ENCODE measurements at places on chromosomes 12 and 14. TPM values are rescaled to one million over a fixed set of nuclear protein-coding genes. Genes with fewer than 3 reads are reported as not detected.

Gene PTPRB
- 0.66 TPM for total RNA-seq

Gene LMNTD1
- total RNA-seq, result not detected

Gene OASL
- 1.2 TPM for total RNA-seq

Gene BRAP
- 19.0 TPM for total RNA-seq

Gene FAM234B
- 6.7 TPM for total RNA-seq

Gene SPIC
- not detected for total RNA-seq

Gene NEK9
- 91.7 TPM for total RNA-seq

Gene FSCB
- total RNA-seq, result not detected

Gene FAM222A
- total RNA-seq, result under 0.01 TPM

Gene SERPINA9
- total RNA-seq, result not detected

Gene ARPC3
- 136 TPM for total RNA-seq

Gene SMARCD1
- 34.3 TPM for total RNA-seq

Gene FERMT2
- 128 TPM for total RNA-seq

Gene JPH4
- total RNA-seq, result not detected

Gene GPR137C
- 0.51 TPM for total RNA-seq

Gene IGF1
- total RNA-seq, result 1.3 TPM

Gene TAS2R9
- not detected for total RNA-seq

Gene GPRC5D
- total RNA-seq, result not detected

Gene GARIN6
- not detected for total RNA-seq
